ENCODE measurements at places on chromosomes 5 and 9.

- DNase-seq: no peak
These were observed 655 bp downstream of the MARVELD2 start for GRCh38 chr5:69415584-69415958.

DNA sequence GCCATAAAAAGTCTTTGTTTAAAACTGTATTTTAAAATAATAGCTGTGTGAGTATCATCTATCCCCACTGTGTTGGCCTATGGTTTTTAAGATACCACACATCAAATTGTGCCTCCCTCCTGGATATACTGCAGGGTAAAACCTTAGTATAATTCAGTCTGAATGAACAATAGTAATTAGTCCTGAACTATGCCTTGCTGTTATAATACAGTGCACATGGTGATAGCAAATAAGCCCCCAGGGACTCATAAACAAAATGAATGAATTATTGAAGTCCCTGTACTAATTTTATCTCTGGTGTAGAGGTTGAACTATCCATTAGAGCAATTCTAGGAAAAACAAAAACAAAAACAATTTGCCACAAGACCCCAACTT, 142.7 kb upstream of the ADAMTSL1 start:
- no peak for DNase-seq

DNA sequence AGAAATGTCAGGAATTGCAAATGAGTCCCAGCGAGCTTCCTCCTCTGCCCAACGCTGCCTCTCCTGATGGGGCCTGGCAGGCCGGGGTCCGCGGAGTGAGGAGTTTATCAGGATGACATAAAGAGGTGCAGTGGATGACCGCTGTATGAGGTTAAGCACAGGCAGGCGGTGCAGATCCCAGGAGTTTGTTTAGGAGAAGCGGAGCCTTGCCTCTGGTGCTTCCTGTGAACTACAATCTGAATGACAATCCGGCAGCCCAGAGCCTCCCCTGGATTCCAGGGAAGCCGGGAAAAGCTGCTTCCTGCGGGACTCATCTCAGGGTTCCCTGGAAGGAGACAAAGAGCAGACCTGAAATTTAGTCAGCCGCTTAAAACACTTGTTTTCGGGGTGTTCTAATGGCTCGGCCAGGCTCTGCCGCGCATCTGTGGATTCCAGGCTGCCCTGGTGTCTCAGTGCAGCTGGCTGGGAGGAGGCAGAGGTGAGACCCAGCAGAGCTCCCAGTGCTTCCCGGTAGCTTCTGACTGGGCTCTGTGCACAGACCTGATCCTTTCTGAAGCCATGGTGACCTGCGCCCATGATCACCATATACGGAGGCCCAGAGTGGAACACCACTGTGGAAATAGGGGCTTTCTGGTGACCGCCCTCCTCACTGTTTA, 69.8 kb upstream of the IRX4 start:
- DNase-seq: no peak

DNA sequence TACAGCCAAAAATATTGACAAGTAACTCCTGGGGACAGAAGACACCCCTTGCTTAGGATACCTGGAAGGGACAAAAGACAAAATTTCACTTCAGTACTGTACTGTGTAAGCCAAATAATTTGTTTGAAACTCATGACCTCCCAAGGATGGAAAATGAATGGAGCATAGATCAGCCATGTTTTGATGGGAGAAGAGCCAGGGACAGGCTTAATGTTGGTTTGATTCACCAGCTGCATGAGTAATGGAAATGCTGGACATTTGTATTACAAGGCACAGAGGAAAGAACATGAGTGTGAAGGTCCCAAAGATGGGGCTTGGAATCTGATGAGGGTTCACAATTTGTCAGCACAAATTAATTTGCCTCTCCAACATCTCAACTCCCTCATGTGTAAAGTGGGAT, 122.8 kb downstream of the ENC1 start:
- no peak for DNase-seq

- DNase-seq: no peak
These were observed 107.6 kb upstream of the PRSS3 start for GRCh38 chr9:33687779-33688178.

- DNase-seq: no peak
These were observed 97.4 kb upstream of the TRIM32 start for GRCh38 chr9:116589392-116590354.

DNA sequence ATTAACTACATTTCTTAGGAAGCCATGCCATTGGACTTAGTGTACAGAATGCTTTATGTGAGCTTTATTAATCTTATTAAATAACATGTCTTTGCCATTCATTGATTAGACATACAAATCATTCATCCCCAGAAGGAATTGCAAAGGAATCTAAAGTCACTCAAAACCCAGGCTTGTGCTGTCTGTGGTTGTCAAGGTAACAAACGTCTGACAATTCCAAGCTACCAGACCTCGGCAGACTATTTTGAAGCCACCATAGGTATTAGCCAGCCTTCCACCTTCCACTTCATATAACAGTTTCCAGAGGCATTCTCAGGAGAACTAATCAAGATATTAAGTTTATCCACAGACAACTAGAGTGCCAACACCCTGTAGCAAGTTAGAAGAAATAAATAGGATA, 135.2 kb upstream of the TUSC1 start:
- no peak for DNase-seq

GRCh38 chr9:86185872-86186271, 73.6 kb downstream of the C9orf153 start:
- no peak for DNase-seq

DNA sequence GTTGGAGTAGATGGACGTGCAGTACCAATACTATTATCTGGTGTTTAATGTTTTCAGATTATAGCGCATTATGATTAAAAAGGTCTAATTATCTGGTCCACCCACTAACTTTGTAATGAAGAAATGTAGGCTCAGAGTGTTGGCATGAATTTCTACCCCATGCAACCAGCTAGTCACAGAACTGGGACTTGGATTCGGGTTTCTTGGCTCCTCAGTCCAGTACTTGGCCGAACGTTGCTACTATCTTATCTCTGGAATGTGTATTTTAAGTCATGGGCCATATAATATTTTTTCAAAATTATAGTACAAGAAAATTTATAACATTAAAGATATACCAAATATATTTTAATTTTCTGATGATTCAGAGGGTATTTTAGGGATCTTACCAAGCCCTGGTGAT, 657.5 kb upstream of the DMAC1 start:
- no peak for DNase-seq

DNA sequence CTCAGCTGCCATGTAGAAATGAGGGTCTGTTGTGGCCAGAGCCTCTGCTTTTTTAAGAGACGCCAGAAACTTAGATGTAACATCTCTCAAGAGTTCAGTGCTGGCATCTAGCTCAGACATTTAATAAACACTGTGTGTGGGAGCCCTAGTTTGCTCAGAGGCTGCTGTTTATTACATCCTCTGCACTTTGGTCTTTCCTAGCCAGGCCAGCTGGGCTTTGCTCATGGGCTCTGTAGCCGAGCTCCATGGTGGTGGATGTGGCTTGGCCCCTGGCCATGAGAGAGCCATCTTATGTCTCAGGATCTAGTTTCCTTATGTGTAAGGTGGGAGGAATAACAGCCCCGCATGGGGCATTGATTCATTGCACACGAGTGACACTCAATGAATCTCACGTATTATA, 30.0 kb downstream of the ARHGEF37 start:
- no peak for DNase-seq

DNA sequence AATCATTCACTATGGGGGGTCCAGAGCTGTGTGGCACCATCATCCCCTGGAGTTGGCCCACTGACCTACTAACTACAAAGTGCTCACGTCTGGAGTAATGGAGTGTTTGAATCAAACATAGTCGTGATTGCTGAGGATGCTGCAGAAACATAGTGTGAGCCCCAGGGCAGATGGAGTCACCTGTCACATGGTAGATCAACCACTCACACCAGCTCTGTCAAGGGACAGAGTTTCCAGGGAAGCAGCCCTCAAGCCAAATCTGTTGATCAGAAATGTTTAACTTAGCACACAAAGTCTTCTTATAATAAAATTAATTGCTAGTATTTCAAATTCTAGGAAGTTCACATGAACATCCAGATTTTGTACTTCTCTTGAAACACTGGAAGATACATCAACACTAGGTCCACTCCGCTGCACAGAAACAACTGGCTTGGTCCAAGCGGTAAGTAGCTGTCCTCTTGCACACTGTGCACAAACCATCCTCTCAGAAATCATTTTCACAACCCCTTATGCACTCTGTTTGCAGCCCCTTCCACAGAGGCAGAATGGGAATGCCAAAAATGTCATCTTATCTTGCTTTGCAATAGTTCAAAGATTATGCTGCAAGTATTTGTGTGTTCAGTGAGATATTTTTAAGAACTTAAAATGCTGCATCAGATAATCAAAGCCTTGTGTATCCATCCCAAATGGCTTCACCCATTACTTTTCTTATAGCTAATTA, 191.0 kb downstream of the EPB41L4A start:
- no peak for DNase-seq

DNA sequence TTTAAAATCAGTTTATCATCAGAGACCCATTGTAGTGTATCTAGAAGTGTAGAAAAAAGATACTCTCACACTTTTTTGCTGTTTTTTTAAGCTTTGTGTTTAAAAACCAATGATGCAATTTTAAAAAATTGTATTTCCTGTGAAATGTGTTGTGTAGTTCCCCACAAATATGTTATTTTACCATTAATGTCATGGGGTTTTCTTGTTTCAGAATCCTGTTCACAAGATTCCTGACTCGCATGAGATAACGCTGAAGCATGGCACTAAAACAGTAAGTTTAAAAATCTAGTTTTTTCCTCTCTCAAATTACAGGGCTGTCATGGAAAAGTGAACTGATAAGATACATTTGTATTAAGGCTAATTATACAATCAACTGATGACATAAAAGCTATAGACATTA, 58.6 kb downstream of the WDR70 start:
- no peak for DNase-seq

DNA sequence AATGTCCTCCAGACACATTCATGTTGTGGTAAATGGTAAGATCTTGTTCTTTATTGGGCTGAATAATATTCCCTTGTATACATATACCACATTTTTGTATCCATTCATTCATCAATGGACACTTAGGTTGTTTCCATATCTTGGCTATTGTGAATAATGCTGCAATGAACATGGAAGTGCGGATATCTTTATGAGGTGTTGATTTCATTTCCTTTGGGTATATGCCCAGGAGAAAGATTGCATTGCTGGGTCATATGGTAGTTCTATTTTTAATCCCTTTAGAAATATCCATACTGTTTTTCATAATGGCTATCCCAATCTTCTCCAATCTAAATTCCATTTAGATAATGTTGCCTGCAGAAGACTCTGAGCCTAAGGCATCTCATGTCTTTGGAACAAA, 78.0 kb upstream of the TNC start:
- no peak for DNase-seq

DNA sequence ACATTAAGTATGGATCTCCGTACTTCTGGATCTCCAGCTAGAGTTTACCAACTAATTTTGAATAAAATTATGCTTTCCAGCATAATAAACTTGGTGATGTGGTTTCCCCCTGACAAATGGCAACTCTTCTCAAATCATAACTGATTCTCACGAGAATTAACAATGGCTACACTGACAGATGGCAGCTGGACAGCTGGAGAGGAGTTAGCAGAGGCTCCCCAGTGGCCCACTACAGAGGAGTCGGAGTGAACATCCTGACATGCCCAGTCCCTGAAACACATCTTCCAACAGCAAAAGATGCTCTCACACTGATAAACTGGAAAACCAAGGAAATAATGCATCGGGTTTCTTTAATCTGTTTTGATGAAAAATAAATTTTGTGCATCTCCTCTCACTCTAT, 239.6 kb downstream of the MAN2A1 start:
- DNase-seq: no peak

GRCh38 chr5:14776602-14777001, 95.0 kb downstream of the ANKH start:
- no peak for DNase-seq

- DNase-seq: peak; percentile 54
These were observed 991 bp downstream of the IARS1 start for GRCh38 chr9:92292338-92293074.

GRCh38 chr9:16126042-16126441, 573.2 kb downstream of the CCDC171 start:
- DNase-seq: no peak

- no peak for DNase-seq
These were observed 17.4 kb downstream of the FAM78A start for GRCh38 chr9:131258698-131259431.
